NCI-H748 treated with DMSO at 0.1 percent for 48 hours (cell line): ENCODE measurements at places on chromosomes 5 and 9.

DNA sequence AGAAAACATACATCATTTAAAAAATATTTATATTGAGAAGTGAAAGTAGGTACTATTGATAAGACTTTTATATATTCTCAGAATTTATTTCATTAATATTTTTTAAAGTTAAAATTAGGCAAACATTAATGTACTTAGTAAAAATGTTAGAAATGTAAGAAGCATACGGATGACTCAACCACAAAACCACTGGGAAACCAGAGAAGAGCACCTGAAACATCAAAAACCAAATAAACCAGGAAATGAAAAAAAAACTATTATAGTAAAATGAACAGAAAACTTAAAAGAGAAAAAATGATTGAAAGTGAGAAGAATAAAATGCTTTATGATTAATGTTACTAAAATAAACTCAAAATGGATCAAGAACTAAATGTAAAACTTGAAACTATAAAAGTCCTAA, 233.2 kb upstream of the DAB2 start:
- no peak for DNase-seq

- DNase-seq = no peak
These were observed 5.5 kb downstream of the PRSS3 start for GRCh38 chr9:33800886-33801285.

DNA sequence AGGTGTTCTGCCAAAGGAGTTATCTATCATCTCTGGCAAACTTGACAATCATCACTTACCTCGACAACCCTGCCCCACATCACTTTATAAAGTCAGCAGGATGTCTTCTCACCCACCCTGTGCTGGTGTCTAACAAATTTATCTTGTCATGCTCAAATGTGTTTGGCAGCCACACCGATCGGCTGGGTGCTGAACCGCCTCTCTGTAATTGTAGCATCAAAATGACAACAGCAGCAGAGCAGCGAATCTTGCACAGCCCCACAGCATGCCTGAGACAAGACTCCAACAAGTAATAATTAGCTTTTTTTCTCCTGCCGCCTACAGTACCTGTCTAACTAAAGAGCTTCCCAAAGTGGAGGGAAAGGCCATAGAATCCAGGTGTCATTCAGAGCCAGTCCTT, 176.2 kb downstream of the NR3C1 start:
- DNase-seq = no peak

GRCh38 chr9:86396412-86396811, 42.2 kb upstream of the TUT7 start:
- DNase-seq = no peak

DNA sequence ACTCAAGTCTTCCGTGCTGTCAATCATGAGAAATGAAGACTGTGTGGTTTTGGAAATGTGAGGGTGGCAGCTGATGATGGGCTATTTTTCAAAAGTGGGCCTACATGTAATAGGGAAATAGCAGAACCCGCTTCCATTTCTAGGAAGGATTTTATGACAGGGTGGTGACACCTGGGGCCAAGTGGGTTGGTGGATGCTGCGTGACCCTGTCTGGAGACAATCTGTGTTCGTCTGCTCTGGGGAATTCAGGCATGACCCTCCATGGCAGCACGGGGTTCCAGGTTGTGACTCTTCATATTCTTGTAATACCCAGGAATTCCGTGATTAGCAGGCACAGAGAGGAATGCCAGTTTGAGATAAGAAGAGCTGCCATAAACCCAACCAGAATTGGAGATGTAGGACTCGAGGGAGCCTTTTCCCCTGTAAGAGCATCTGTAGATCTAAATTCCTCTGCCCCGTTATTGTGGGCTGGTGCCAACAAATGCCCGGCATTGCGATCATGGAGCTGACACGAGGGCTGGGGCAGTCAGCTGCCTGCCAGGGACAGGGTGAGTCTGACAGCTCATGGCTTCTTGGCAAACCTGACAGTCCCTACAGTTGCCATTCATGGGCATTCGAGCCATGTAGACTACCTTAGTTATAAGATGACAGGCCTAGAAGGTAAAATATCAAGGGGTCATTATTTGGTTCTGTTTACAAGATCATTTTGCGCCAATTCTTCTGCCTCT, 279.7 kb downstream of the GADD45G start:
- no peak for DNase-seq

DNA sequence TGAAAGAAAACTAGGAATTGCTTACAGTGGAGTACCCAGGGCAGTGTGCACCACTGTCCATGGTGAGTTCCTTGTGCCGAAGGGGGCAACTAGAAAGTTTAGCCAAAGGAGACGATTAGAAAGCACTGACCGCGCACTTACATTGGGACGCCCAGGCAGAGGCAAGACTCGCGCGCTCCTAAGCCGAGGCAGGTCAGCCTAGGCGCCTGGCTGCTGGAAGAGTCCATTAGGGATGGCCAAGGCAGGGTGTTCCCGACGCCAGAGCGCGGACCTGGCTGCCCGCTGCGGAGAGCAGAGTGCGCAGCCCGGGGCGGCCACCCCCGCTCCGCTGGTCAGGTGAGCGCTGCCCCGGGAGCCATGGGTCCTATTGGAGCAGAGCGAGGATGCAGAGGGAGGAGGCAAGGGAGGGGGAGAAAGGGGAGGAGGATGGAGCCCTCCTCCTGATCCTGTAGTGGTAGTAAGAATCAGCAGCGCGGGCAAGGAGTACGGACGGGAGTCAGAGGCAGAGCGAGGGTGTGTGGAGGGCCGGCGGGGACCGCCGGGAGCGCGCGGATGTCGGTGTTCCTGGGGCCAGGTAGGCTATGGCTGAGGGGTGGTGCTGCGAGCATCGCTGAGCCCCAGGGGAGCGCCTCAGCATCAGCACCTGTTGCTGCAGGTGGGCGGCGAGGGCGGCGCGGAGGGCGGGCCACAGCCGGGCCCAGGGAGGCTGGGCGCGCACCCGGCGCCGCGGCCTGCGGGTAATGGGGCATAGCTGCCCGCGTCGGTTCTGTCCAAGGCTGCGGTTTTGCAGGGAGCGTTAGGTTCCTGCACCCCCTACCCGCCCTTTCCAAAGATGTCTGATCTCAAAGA, at the start of gene ADGRV1:
Gene ADGRV1 (plus strand): TSS at position 454 of the 849 bp plus-strand sequence. CDS start 99 bp downstream, at position 553.
- peak; percentile 97 for DNase-seq

GRCh38 chr5:75608870-75609269, 2.4 kb upstream of the ANKDD1B start:
- DNase-seq = no peak

DNA sequence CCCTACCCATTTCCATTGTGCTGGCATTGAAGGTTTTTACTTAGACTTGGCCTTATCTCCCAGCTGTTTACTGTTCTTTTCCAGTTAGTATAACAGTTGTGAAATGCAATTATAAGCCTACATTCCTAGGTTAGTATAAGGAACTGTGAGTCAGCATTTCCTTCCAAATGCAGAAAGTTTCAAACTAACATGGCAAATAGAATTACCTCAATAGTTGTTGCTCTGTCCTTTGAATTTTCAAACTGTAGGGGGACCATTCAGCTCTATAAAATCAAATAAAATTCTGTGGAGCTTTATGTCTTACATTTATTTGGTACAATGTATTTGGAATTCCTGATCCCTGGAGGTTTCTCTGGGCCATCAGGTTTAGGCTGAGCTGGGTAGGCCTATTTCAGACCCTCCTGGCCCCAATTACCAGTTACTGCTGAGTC, 47.2 kb downstream of the ARHGEF28 start:
- DNase-seq = no peak

- no peak for DNase-seq
These were observed 308.2 kb upstream of the PRR16 start for GRCh38 chr5:120155873-120156272.

DNA sequence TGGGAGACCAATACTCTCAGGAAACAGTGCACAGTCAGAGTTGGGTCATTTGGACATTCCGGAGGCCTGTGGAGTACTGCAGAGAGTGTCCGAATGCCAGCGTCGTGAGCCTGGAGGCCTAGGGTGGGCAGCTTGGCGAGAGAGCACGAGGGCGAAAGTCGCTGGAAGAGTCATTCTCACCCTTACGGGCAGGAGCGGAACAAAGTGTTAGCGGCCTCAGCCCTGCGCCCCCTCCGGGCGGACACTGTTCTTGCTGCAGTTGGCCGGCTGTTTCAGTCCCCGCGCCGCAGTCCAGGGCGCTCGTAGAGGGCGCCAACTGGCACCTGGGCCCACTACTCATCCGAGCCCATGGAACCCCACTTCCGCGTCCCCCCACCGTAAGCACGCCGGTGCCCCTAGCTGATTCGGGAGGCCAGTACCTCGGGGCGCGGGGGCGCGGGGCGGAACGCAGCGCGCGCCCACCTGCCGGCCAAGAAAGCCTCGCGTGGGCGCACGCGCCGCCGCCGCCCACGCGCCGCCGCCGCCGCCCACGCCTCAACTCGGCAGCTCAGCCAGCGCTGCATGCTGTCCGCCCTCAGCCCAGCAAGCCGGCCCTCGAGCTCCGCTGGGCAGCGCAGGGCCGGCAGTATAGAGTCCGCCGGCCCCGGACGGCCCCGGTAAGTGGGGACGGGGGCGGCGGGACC, 99.7 kb upstream of the CCL21 start:
- no peak for DNase-seq

DNA sequence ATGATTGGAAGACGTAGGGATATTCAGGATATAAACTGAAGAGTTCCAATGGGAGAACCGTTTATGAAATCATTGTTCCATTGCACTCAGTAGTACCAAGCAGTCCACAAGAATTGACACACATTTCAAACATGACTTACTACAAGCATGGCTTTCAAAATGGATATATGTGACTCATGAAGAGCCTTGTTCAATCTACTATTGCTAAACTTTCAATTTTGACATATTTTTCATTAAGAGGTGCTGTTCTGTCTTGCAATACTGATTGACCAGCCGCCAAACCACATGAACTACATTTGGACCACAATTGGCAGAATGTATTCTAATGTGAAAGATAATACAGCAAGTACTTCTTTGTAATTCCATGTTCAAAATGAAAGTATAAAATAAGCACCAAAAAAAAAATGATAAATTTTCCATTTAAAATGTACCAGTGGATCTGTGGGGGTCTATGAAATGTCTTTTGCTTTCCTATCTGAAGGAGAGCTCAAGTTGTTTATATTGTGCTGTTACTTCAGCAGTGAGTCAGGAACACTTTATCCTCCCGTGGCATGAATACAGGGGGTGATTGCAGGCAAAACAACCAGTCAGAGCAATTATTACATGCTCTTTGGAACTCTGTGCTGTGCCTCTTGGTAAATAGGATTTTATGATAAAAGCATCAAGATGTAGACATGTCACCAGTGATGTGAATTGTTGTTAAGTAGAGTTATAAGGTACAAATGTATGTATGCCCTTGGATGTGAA, 366.0 kb downstream of the ARRDC3 start:
- DNase-seq = no peak

GRCh38 chr9:127767909-127768331, 10.5 kb downstream of the SH2D3C start:
- DNase-seq = no peak

DNA sequence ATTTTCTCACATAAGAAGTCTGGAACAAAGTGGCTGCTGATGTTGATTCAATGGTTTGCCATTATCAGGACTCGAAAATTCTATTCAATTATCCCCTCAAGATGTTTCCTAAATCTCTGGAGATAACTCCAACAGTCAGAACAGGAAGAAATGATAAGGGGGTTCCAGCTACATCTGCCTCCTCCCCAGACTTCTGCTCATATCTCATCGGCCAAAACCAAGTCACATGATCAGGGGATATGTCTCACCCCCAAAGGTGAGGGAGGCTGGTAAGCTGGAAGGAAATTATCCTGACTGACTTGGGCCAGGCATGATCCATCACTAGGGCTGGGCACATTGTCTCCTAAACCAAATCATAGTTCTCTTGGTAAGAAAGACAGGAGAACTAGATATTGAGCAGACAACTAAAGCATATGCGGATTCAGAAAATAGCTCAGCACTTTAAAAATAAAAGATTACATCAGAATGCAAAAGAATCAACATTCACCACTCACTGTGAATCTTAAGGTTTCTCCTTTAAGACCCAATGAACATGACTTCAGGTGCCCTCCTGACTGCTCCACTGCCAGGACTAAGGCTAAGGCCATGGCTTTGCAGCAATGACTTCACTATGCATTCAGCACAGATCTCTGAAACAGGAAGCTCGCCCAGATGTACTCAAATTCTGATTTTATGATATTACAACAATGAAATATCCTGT, 306.3 kb downstream of the ENC1 start:
- DNase-seq = no peak

DNA sequence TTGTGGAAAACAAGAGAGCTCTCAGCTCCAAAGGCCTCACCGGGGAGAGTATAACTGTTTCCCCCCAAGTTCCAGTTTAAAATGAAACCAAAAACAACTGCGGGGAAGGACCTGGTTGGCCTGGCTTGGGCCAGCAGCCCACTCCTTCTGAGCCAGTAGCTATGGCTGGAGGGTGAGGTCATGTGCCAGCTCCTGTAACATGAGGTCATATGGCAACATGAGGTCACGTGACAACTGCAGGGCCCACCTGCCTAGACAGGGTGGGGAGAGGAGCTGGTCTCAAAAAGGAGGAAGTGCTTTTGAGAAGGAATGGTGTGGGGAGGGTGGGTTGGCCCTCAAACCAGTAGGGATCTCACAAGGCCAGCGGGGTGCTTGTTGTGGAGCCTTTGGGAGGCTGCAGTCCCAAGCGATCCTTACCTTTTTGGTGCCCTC, 29.3 kb upstream of the CRB2 start:
- no peak for DNase-seq

DNA sequence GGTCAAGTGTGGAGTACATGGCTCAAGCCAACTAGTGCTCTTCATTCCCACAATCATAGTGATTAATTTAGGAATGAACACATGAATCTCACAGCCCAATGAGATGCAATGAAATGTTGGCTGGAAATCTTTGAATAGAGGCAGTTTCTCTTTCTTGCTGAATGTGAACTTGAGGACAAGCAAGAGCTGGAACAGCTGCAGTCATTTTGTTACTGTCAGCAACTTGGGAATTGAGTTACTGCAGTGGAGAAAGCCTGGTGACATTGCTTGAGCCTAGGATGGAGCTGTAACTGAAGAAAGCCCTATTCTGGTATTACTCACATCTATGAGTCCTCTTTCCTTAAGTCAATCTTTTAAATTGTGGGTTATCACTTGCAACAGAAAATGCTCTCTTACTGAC, 62.3 kb downstream of the YIPF5 start:
- no peak for DNase-seq

DNA sequence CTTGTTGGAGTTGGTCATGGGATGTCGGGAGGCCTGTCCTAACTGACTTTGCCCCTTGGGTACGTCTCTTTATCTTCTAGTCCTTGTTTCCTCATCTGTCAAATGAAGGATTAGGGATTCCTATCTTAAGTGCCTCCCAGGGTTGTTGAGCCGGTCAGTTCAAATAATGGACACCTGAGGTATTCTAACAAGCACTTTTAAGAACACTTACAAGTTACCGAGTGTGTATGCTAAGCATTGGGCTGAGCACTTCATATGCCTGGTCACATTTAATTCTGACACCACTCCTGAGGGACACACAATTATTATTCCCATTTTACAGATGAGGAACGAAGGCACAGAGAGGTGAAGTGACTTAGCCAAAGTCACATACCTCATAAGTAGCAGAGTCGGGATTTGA, 37.1 kb downstream of the CAMK2A start:
- DNase-seq = no peak

DNA sequence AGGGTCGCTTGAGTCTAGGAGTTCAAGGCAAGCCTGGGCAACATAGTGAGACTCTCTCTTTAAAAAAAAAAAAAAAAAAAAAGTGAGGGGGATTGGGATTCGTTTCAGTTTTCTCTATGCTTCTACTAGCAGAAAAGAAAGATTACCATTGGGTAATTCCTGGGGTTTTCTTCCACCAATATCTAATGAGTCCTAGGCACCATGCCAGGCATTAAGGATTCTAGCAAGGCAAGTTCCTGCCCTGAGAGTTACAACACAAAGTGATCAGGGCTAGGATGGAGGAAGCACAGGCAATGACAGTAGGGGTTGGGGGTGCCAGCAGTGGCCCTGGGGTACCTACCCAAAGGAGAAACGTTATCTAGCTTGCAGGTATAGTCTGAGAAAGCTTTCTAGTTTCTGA, 90.8 kb downstream of the PCDH1 start:
- DNase-seq = no peak
